Fibroblast of mammary gland (primary cell): ENCODE measurements at places on chromosomes 7 and 10.

DNA sequence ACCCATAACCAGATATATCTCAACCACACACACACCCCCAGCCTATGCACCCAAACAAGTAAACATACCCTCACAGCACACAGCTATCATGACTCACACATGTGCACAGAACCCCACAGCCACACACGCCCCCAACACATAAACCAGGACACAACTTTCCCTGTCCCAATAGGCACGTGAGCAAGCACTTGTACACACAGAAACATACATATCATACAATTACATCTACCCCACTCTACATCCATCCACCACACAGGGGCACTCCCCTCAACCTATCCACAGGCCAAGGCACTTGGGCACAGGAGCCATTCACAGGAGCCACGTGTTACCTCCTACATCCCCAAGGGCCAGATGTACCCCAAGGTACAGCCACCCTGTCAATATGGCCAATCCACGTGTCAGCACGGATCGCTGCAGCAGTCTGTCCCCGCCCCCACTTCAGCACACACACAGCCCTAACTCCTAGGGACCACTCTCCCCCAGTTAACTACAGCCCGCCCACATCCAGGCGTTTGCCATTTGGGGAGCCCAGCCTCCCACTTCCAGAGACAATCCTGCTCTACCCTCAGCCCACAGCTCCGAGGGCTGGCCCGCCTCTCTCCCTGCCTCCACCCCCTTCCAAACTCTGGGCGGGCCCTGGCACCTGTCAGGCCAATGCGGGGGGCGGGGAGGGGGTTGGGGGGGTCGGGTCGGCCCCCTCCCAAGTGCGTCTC is 163.5 kb downstream of the SH3PXD2A start:
- DNase-seq, result peak; percentile 33

DNA sequence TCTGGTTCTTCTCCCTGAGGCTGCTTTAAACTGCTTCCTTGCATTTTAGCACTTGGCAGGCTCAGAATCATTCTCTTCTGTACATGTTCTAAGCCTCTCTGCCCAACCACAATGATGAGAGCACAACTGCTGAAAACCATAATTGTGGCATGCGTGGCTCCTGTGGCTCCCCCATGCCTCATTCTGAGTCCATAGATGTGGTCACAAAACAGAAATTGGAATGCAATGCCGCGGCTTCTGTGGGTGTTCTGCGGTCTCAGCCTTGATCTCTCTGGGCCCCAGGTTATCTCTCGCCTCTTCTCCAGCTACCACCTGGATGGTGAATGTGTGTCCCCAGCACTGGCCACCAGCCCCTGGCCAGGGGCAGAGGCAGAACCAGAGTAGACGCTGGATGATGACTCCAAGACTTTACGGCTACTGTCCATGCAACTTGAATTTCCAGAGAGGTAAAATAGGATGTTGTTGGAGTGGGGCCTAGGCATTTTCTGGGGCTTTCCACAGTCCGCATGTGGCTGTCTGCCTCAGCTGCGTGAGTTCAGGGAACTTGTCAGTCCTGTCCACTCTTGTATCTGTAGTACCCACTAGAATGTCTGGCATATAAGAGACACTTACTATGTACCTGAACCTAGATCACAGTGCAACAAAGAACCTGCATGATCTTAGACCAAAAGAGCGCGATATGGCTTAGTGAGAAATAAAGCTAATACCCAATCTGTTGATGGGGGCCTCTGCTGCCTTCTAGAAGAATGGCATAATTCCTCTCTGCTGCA is 52.4 kb upstream of the ADRB1 start:
- DNase-seq, result no peak

DNA sequence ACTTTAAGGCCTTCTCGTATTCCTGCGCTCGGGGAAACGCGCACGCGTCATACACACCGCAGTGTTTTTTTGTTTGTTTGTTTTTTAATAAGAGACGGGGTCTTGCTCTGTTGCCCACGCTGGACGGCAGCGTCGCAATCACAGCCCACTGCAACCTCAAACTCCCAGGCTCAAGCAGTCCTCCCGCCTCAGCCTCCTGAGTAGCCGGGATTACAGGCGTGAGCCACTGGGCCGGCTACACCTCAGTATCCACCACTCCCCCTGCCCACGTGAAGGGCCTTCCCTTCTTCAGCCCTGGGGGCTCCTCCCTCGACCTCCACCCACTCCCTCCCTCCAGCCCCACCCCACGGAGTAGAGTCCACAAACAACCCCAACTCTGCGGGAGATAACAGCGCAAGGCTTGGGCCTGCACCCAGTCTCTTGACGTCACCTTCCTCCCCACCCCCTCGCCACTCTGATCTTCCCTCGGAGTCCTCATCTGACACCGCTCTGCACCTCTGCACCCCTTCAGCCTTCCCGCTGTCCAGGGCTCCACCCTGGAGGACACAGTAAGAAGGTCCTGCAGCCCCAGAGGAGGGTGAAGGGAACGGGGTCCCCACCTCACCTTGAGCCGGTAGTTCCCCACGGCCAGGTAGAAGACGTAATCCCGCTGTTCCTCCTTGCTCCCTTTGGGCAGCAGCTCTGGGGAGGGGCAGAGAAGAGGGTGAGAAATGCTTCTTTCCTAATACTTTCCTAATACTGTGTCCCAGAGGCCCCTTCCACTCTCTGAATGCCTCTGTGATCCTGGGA is 2.8 kb upstream of the CLDN15 start:
- DNase-seq, result peak; percentile 68

DNA sequence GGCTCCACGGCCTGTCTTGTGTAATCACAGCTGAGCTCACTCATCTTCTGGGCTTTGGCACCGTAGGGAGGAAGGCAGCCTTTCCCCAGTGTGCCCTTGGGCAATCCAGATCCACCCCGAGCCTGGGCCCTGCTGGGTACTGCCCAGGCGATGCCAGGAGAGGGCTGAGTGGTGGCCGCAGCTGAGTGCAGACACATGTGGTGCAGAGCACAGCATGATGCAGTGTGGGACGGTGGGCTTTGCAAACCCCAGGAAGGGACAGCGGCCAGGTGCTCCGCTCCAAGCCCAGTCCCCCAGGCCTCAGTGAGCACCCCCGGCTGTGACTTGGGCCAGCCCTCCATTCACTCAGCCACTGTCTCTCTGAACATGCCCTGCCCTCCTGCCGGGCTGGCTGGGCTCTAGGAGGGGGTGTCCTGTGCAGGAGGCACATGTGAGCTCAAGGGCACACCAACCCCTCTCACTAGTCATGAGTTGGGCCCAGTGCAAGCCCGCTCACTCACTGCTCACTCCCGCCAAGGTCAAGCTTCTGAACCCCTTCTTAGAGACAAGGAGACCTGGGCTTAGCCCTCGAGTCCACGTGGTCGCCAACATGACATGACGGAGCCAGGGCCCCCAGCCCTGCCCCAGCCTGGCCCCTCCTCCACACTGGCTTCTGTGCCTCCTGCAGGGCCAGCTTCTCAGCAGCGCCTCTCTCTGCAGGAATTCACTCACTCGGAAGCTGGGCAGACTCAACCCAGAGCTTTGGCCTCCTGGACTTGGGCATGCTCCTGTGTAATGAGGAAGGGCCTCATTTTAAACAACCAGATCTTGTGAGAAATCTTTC is 77.5 kb upstream of the INSIG1 start:
- no peak for DNase-seq

DNA sequence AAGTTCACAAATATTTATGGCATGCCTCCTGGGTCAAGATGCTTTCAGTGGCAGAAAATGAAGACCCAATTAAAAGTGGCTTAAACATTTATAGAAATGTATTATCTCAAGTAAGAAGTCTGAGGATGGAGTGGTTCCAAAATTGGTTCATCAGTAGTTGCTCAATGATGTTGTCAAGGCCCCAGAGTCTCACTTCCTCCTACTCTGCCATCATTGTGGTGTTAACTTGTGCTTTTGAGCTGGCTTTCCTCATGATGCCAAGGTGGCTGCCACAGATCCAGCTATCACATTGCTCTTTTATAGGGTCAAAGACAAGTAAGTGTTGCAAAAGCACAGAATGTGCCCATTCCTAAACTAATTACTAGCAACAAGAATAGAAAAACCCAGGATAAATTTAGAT is 404.6 kb upstream of the NRP1 start:
- DNase-seq, result peak; percentile 27

DNA sequence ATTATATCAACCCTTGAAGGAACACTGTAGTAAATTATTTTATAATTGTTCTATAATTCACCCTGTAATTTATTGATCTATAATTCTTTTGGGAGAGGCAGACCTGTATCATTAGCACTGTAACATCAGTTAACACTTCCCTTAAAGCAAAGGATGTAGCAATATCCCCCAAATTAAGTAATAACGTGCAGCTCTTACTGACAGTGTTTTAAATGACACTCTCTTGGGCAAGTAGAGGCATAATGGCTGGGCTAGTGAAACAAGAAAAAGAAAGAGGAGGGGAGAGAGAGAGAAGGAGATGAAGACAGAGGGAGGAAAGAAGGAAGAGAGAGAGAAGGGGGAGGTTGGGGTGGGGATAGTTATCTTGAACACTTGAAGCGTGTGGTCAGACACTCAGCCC is 161.0 kb upstream of the RNF32 start:
- DNase-seq, result no peak

GRCh38 chr7:4768597-4769569 is 6.5 kb upstream of the AP5Z1 start:
- DNase-seq, result no peak

DNA sequence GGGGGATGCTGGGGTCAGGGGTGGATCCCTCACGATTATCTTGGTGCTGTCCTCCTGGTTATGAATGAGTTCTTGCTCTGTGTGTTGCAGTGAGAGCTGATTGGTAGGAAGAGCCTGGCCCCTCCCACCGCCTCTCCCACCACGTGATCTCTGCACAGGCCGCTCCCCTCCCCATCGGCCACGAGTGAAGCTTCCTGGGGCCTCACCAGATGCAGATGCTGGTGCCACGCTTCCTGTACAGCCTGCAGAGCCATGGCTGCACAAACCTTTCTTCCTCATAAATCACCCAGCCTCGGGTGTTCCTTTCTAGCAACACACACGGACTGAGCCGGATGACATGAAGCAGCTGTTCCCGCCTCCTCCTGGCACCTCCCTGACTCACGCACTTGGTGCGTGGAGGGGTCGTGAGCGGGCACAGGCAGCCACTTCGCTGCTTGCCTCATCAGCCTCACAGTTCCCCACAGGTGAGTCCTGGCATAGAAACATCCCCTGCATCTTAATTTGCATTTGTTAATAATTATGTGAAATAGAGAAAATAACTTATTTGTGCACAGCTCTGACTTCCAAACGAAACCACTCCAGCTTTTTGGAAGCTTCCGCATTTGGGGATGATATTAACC is 210.8 kb downstream of the ADARB2 start:
- DNase-seq, result no peak

DNA sequence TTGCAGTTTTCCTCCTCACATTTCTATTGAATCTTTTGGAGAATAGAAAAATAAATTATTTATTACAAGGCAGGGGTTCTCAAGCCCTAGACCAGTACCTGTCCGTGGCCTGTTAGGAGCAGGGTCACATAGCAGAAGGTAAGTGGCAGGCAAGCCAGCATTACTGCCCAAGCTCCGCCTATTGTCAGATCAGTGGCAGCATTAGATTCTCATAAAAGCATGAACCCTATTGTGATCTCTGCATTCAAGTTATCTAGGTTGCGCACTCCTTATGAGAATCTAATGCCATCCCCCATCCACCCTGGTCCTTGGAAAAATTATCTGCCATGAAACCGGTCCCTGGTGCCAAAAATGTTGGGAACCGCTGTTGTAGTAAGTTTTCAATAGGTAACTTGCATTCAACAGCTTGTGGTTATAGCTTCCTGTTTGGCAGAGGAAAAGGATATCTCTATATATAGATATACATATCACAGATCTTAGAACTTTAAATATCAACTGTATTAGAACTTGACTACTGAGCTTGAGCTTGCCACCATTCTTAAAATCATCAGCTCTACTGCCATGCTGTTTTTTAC is 165.1 kb downstream of the AHR start:
- no peak for DNase-seq

- peak; percentile 77 for DNase-seq
Measured at GRCh38 chr10:2949948-2950354, 117.4 kb upstream of the PFKP start.

DNA sequence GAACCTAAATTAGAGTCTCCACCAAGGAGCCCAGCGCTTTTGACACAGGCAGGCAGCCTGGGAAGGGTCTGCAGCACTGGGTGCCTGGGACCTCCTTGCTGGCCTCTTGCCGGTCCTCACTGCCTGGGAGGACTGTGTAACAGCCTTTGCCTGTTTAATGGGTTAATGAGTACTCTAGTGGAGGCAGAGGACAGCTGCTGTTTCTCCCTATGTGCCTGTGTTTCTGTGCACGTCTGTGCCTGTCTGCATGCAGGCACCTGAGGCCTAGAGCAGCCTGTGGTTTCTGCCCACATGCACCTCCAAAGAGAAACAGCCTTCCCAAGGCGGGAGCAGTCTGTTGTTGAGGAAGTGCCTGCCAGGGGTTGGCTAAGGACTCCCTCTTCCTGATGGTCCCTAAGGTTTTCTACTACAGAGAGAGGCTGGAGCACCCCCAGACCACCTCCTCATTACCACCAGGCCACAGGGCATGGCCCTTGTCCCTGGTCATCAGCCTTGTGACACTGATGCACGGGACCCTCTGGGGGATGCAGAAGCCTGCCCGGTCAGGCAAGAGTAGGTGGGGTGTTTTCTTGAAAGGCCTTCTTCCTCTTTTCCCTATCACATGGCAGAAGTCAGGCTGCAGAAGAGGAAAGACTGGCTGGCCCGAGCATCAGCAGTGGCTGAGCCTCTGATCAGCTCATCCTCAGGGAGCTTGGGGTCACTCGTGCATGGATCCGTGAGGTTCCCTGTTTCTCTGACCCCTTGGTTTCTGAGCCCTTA is 14.2 kb downstream of the SLC29A3 start:
- DNase-seq, result no peak

DNA sequence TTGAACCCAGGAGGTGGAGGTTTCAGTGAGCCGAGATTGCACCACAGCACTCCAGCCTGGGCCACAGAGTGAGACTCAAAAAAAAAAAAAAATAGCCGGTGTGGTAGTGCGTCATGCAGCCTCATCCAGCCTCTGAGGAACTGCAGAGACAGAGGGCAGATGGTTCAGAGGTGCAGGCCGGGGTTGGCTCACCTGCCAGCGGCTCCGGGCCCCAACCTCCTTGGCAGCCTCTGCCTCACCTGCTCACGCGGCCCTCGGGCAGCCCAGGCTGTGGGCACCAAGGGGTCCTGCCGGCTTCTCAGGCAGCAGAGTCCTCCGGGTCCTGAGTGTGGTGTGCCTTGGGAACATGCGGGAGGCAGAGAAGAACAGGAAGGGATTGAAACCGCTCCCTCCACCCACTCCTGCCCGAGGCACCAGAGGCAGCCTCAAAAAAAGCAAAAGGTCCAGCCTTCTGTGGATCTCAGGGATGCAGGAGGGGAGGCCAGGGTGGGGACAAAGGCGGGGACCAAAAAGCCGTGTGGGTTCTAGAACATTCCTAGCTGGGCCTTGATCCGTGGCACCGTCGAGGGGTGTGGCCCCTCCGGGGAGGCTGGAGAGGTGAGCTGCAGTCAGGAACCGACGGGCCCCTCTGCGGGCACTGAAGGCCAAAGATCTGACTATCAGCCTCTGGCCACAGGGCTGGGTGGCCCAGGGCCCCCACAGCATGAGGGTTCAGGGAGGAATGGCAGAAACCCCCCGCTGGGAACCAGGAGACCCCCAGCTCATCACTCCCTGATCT is 55.4 kb upstream of the DNAJB6 start:
- no peak for DNase-seq

- no peak for DNase-seq
Measured at GRCh38 chr7:21393937-21394336, 33.9 kb upstream of the SP4 start.
